ENCODE measurements at places on chromosomes 4 and X.

GRCh38 chrX:32153585-32153984, 1057.8 kb downstream of the DMD start:
- ATAC-seq: no peak

DNA sequence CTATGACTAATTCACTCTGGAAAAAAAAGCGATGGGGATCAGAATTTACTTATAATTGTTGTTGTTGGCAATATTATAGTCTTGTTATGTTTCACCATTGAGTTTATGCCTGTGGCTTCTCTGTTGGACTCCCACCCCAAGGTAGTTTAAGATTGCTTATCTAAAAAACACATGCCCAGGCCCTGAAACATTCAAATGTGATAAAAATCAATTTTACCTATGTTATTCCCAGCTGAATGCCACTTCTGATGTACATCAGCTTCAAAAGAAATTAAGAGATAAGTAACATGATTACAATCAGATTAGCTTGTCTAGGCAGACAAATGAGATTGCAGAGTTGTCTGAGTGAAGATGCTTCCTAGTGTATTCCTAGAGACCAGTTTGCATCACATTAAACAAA, 484.7 kb downstream of the PCDH7 start:
- ATAC-seq: no peak

- ATAC-seq: no peak
These were observed 19.5 kb downstream of the AP1AR start for GRCh38 chr4:112251019-112251643.

GRCh38 chr4:40713798-40714197, 36.0 kb upstream of the NSUN7 start:
- ATAC-seq: no peak

- no peak for ATAC-seq
These were observed 169.9 kb downstream of the BANK1 start for GRCh38 chr4:101960431-101960830.

DNA sequence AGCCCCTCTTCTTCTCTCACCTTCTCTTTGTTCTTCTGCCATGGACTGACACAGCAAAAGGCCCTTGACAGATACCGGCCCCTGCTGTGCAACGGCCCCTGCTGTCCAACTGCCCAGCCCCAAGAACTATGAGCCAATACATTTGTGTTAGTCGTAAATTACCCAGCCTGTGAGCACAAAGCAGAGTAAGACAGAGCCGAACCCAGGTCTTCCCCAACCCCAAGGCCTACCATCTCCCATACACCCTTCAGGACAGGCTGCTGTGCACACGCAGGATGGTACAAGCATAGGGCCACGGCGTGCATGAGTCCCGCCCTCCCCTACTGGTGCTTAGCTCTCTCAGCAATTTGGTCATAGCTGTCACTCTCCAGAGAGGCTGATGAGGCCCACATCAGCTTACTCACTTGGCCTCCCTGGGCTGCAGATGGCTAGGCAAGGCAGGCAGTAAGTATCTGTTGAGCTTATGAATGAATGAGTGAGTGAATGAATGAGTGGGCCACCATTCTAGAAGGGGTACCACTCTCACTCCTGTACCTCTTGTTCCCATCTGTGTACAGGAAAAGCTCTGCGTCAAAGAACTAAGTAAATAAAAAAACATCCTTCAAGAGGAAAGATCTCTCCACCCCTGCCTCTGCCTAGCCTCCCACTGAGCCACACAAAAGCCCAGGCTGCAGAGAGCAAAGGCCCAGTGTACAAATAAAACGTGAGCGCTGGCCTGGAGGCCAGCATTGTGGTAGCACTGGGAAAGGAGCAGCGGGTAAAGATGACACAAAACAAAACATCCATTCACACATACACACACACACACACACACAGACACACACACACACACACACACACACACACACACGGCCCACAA, 13.9 kb downstream of the WDR1 start:
- no peak for ATAC-seq

GRCh38 chrX:94751611-94752010, 1077.6 kb downstream of the FAM133A start:
- ATAC-seq: no peak

DNA sequence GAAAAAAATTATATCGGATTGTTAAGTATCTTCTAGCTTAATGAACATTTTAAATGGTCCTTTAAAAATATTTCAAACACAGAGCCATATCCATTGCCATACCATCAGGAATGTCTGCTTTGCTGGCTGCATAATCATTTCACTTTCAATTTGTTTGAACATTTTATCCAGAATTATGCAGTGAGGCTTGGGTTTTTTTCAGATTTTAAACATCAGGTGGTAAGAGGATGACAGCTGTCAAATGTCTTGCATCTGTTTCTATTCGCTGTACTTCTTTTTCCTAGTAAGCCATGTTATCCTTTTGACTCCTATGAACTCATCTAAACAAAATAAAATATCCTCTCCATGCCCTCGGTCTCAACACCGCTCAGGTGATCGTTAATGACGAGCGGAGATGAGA, 802 bp downstream of the RFC1 start:
- no peak for ATAC-seq

DNA sequence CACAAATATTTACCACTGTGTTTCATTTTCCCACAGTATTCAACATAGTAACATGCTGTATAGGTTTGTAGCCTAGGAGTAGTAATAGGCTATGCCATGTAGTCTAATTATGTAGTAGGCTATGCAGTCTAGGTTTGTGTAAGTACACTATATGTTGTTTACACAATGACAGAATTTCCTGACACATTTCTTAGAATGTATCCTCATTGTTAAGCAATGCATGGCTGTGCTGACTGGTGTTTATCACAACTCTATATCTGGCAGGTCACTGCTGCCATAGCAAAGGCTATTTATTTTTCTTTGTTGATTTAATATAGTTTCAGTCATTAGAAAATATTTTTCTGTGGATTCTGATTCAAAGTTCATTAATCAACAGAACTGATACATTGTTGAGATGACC, 108.3 kb upstream of the TEX13A start:
- ATAC-seq: no peak

- ATAC-seq: no peak
These were observed 108.9 kb downstream of the DLG3 start for GRCh38 chrX:70553516-70553915.

DNA sequence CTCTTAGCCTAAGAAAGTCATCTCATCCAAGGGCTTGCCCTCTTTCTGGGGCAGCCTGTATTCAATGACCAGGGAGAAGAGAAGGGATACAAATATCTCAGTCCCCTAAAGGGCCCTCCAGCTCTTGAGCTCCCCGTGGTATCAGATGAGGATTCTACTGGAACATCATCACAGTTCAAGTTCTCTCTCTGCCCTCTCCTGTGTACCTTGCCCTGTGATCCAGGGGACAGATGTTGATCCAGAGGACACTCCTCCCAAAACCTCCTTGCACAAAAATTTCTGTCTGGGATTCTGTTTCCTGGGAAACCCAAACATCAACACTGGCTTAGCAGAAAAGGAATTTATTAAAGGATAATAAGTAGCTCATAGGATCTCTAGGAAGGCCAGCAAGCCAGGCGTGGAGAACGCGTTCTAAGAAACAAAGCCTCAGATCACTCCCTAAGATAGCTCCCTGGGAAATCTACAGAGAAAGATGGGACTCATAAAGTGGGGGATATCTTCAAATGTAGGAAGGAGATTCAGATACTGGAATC, 296.3 kb upstream of the KLF3 start:
- ATAC-seq: peak; percentile 31

GRCh38 chrX:136608295-136608933, 39.5 kb upstream of the CD40LG start:
- no peak for ATAC-seq

GRCh38 chrX:132059973-132060540, 37.0 kb downstream of the STK26 start:
- no peak for ATAC-seq

DNA sequence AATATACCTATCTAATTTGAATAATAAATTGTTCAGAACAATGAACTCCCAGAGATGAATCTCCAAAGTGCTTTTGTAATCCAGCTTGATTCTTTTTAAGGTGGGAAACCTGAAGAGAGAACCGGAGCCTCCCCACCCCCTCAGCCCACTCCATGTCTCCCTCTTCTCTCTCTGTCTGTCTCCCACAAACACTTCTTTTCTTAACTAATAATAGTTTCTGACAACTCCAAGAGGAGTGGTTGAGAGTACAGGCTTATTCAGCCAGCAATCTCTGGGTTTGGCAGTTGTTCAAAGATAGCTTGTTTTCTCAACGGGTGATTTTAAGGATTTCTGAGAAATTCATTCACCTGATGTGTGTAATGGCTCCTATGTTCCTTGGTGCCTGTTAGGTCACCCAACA, 23.4 kb downstream of the PPP4R3C start:
- ATAC-seq: no peak

DNA sequence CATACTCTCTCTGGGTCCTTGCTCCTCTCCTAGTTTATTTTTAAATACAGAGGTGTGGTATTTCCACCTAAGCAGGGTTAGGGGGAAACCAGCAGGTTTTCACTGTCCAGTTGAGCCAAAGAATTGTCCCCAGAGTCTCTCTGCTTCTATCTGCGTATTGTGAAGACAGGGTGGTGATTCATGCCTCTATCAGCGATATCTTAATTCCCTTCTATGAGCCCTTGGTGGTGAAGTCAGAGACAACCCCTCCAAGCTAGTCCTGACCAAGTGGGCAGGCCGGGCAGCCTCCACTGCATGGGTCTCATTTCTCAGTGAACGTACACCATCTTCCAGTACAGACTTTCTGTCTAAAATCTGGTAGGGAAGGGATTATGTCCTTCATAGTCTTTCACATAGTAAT, 100.5 kb upstream of the GPR34 start:
- no peak for ATAC-seq

- ATAC-seq: no peak
These were observed 39.1 kb downstream of the PRPS1 start for GRCh38 chrX:107667426-107667825.

- no peak for ATAC-seq
These were observed 151.3 kb upstream of the FAM47C start for GRCh38 chrX:36856849-36857248.

- no peak for ATAC-seq
These were observed 239.2 kb upstream of the GNPDA2 start for GRCh38 chr4:44965435-44966095.

GRCh38 chrX:21799767-21800166, 39.6 kb upstream of the MBTPS2 start:
- no peak for ATAC-seq

DNA sequence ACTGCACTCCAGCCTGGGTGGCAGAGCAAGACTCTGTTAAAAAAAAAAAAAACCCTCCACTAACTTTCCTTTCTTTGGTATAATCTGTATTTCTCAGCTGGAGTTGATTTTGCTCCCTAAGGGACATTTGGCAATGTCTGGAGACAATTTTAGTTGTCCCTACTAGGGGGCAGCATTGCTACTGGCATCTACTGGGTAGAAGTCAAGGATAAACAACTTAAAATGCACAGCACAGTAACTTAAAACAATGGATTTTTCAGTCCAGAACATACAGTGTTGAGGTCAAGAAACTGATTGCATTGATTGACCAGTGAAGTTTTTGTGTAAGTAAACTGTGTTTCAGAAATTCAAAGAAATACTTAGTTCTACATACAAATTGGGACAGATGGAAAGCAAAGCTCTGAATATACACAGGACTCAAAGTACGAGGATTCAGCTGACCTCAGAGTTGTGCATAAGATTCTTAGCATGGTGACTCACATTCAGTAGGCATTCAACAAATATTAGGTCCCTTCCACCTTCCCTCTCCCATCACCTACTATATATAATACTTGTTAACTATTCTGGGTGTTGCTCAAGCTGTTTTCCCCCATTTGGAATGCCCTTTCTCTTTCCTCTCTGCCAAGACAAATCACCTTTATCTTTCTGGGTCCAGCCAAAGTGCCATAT, 8.8 kb downstream of the DDX53 start:
- no peak for ATAC-seq

DNA sequence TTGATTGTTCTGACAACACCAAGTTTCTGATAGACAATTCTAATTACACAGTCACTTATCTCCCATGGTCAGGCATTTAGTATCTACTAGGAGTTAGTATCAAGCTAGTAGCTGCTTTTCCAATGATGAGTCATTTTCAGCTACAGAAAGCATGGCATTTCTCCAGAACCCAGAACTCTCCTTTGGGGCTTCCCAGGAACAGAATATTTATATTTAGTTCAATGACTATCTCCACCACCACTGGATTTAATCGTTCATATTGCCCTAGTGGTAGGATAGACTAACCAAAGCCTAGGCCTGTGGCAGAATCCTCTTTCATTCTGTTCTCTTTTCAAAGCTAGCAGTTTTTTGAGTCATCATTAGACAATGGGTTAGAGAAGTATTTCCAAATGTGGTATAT, 569.4 kb downstream of the GABRG1 start:
- no peak for ATAC-seq

DNA sequence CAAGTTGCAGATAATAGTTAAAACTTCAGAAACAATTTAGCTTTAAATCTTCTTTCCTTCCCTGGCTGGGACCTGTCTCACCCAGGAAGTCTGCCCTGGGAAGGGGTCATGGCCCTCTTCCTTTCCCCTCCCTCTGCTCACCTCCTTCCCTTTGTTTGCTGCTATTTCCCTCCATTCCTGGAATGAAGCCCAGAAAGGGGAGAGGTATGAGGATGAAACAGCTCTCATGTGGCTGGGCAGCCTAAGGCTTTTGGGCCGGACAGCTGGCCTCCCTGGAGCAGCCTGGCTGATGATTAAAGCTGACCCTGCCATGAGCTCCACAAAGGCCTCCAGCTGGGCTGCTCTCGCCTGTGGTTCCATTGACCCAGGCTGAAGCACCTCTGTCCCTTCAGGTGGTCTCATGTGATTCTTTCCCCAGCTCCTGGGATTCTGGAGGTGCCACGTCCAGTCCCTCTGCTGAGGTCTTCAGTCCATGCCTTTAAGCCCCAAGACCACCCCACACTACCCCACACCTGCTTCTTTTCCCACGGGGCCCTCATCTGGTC, 202.1 kb downstream of the PTTG2 start:
- ATAC-seq: no peak

DNA sequence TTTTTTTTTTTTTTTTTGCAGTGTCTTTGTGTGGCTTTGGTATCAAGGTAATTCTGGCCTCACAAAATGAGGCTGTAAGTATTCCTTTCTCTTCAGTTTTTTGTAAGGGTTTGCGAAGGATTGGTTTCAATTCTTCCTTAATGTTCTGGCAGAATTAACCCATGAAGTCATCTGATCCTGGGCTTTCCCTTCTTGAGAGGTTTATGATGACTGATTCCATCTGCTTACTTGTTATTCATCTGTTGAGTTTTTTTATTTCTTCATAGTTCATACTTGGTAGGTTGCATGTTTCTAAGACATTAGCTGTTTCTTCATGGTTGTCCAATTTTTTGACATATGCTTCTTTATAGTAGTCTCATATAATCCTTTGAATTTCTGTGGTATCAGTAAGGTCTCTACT, 181.4 kb upstream of the PDE5A start:
- ATAC-seq: no peak

All from gastroesophageal sphincter (tissue), 4 donors.